ENCODE measurements at places on chromosomes 2 and 18.

DNA sequence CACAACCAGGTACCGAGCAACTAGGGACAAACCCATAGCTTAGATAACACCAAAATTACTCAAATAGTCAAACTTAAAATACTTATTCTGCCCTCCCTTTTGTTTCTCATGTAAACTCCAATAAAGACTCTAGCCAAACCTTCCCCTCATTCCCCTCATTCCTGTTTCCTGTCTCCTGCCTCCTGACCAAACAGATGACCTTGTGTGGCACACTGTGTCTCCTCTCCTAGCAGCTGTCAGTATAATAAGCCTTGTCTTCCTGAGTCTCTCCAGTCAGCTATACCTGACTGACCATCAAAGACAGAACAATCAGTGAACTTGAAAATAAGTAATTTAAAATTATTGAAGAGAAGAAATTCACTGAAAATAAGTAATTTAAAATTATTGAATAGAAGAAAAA is 14.3 kb downstream of the SULT1C4 start:
- DNase-seq: no peak

GRCh38 chr2:164877169-164877568 is 35.5 kb upstream of the COBLL1 start:
- DNase-seq: no peak

DNA sequence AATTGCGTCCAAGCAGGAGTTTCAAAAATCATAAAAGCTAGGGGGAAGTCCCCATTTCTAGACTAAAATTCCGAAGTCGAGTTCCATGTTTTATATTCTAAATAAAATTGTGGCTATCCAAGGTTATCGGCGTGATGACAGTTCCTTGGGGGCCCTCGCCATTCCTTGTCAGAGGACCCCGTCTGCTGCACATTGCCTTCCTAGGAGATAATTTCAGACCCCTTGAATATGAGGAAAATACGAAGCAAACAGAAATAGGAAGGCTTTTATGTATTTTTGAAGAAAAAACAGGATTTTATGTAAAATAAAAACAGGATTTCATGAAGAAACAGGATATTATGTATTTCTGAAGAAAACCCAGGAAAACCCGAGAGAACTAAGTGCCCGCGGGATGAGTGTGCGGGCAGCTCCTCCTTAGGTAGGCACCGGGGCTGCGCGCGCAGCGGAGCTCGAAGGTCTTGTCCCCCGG is 465 bp upstream of the PLEKHA3 start:
- DNase-seq: no peak

- DNase-seq: no peak
Observed at GRCh38 chr2:27960237-27960912, 69.8 kb downstream of the BABAM2 start.

DNA sequence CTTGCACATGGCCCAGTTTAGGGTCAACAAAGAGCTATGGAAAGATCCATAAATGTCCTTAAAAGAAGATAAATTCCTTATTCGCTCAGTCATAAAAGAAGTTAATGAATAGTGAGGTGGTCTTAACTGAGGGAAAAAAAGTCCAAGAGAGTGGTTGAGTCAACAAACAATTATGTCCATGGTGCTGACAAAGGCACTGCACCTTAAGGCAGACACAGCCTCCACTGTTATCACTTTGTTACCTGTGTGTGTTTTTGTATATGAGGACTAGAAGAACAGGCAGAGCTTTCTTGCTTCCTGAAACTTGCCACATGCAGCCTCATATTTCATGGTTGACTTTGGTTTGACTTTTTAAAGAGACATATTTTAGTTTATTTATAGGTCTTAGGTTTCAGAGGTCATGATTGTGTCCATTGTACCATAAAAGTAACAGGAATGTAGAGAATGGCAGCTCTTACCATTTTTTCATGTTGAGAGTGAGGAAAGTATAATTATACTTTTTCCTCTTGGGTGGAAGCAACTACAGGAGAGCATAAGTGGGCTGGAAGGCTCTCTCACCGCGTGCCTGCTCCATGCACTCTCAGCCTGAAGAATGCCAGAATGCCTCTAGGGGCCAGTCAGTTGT is 93.6 kb downstream of the XRCC5 start:
- DNase-seq: no peak

GRCh38 chr2:118834901-118835745 is 12.3 kb downstream of the EN1 start:
- no peak for DNase-seq

DNA sequence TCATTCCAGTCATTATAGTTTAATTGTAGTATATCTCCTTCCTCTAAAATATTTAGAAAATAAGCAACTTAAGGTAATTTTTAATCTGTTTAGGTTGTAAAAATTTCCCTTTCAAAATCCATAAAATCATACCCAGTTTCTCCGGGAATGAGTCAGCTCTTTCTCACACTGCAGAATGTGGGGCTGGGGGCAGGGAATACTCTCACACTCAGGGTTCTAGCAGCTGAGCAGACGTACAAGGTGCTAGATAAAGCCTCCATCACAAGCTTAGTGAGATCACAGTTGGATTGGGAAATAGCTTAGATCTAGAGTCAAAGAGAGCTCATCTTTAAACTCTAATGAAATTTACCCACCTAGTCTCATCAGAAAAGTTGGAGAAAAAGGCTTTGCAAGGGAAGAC is 79.9 kb upstream of the FAM237A start:
- no peak for DNase-seq

DNA sequence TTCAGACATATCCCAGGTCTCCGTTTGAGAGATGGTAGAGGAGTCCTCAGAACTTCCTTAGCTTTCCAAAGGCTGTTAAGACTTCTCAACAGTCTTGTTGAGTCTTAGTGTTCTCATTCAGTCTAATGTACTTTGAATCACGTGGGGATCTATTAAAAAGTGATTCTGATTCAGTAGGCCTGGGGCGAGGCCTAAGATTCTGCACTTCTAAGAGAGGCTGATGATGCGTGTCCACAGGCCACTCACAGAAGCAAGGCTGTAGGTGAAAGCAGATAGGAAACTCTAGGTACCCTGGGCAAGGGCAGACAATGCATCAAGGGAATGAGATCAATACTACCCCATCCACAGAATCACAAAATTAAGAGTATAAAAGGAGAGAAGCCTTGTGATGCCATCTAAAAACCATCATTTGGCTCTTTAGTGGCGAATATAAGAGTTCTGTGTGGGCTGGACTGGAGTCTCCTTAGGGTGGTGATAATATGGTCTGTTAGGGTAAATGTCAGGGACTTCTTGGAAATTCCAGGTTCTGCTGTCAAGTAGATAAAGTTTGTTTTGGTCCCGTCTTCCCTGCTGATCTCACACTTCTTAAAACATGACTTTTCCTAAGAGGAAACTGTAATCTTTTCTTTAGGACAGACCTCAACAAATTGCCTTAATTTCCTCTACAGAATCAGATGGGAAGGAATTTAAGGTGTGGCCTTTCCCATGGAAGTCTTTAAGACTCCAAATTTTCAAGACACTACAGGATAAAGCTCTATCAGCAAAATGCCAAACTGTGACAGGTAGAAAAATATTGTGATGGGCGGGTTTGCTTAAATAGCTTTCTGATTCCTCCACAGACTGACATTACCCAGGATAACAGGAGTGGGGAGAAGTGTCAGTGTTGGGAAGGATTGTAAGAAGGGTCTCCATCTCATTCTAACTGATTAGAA is 45.7 kb upstream of the NEMP2 start:
- DNase-seq: no peak

DNA sequence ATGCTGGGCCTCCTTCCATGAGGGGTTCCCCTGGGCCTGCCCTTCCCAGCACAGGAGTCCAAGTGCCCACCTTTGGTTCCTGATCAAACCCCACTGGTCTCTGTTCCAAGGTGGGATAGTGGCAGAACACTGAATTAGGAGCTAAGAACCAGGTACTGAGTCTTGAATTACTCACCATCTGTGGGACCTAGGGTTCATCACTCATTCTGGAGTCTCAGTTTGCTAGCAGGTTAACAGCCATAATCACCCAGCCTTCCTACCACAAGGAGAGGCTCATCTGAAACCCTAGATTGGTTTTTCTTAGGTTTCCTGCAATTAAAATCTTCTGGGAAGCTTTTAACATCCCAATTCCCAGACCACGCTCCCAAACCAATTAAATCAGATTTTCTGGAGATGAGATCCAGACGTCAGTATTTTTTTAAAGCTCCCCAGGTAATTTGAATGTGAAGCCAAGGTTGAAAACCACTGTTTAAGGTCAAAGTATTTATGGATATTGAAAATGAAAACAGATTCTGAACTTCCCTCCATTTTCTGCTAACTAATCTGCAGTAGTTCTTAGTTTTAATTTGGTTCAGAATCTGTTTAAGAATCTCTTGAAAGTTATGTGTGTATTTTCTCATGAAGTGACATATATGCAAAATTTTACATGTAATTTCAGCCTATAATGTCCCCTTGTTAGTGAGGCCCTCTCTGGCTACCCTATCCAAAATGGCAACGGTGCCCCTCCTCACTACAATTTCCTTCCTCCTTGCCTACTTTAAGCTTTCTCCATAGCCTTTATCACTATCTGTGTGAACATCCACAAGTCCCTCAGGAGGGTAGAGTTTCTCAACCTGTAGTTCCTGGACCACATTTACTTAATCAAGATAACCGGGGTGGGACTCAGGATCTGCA is 166.5 kb upstream of the CXCR4 start:
- no peak for DNase-seq

GRCh38 chr18:79983253-79983652 is 5.1 kb downstream of the TXNL4A start:
- DNase-seq: no peak

DNA sequence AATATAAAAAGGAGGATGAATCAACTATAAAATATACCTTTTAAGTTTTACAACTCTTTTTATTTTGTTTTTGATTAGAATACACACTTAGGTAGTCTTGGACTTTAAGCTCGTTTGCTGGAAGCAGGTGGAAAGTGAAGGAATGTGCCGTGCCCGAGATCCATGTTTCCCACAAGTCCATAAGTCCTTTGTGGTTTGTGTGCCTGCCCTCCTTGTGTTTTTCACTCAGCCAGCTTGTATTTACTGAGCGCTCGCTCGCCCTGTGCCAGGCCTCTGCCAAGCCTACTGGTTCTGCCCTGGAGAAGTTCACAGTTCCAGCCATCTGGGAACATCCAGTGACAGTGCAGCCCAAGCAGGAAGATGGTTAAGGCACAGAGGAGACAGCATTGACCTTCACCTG is 142.6 kb downstream of the MGAT5 start:
- no peak for DNase-seq

DNA sequence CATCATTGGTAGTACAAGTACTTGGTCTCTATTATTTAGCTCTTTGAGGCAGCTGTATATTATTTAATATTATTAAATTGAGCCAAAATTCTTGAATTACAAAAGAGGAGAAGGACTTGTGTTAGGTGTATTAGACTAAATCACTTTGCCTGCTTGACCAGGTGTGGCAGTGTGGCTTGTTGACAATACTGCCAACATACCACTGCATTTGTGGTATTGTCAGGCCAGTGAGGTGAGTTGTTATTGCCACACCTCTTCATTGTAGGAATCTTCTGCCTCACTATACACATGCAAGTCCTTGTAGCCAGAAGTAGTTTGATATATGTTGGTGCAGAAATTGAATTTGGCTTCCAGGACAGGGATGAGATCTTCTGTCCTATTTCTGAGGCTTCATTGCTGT is 40.5 kb downstream of the CYP20A1 start:
- no peak for DNase-seq

DNA sequence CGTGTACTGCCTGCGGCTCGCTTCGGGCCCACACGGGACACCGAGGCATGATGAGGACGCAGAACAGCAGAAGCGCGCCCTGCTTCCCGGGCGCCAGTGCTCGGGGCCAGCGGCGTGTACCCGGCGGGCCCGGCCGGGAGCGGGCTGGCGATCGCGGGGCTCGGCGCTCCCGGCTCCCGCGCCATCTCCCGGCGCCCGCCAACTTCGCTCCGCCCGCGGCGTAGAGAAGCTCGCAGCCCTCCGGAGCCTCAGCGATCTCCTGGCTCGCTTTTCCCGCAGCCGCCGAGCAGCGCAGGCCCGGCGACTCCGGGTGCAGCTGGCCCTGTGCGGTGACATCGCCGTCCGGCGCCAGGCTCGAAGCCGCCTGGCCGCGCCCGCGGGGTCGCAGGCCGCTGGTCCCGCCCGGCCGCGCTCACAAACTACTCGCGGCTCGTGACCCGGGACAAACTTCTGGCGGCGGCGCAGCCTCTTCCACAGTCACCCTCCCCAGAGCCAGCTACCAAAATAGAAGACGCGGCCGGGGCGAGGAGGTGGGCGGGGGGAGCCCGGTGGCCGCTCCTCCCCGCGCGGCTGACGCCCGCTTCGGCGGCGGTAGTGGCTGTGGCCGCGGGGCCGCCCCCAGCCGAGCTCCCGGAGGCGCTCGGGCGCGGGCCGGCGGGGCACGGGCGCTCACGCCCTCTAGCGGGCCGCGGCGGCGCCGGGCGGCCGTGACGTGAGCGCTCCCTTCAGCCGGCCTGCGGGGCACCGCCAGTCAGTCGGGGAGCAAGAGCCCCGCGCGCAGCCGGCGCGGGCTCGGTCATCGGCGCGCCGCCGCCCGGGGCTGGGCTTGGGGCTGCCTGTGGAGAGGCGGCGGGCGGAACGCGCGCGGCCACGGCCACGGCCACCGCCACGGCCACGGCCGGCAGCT is at the start of gene PTPRM:
Gene PTPRM (plus strand): TSS at position 750 of the 907 bp plus-strand sequence. CDS start 503 bp downstream, outside the sequence.
- DNase-seq: peak; percentile 12

- peak; percentile 47 for DNase-seq
Observed at GRCh38 chr18:12236934-12237832, 17.0 kb upstream of the CIDEA start.

- no peak for DNase-seq
Observed at GRCh38 chr2:78873526-78873925, 152.0 kb upstream of the REG3G start.

DNA sequence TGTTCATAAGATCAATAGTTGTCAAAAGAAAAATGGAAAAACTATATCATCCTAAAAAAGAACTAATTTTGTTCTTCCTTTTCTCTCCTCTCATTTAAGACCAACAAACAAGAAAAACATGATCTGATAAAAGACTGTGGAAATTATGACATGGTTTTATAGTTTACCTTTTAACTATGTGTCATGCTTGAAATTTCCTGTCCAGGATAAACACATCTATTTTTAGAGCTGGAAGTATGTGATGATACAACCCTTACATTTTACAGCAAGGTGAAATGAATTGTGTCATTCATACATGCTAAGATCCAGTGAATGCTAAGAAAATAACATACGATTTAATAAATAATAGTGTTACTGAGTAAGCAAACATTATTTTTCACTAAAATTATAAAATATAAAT is 89.9 kb downstream of the GULP1 start:
- no peak for DNase-seq

GRCh38 chr18:24270937-24271380 is 126.7 kb downstream of the OSBPL1A start:
- no peak for DNase-seq

DNA sequence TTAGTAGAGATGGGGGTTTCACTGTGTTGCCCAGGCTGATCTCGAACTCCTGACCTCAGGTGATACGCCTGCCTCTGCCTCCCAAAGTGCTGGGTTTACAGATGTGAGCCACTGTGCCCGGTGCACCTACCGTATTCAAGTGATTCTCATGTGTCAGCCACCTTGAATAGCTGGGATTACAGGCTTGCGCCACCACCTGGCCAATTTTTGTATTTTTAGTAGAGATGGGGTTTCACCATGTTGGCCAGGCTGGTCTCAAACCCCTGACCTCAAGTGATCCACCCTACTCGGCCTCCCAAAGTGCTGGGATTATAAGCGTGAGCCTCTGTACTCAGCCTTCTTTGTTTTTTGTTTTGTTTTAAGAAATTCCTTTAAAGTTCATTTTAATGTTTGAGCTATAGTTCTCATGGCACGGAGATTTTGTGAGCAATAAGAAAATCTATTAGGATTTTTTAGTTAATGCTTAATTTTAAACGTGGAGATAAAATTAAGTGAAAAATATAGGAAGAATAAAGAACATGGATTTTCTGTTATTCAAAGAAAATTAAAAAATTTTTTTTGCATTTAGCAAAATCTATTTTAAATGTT is 242.6 kb downstream of the PHLPP1 start:
- peak; percentile 3 for DNase-seq

- peak; percentile 11 for DNase-seq
Observed at GRCh38 chr2:100291152-100291970, 30.9 kb downstream of the LONRF2 start.
